Amniotic stem cell (primary cell): ENCODE measurements at places on chromosomes 7 and 10.
A peak's percentile ranks its signal among the peaks of the same experiment; 100 is the strongest.

- peak; percentile 44 for DNase-seq
Measured at GRCh38 chr7:93799750-93800357, 90.7 kb downstream of the TFPI2 start.

GRCh38 chr7:37901236-37901827, 15.3 kb downstream of the SFRP4 start:
- no peak for DNase-seq

DNA sequence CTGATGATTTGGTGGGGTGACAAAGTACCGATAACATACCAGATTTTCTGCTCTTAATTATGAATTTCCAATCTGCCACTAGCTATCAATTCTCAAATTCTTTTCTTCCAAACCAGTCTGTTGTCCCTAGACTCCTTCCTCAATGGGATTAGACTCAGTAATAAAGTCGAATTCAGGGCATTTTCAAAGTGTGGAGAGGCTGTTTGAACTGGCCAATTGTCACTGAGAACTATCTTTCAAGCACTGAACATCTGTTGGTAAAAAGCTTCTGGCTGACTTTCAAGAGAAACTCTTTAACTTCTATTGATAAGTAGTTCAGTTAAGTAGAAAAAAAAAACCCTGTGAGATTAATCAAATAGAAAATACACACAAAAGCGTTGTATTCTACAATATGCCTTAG, 108.9 kb downstream of the SAMD9 start:
- DNase-seq: no peak

DNA sequence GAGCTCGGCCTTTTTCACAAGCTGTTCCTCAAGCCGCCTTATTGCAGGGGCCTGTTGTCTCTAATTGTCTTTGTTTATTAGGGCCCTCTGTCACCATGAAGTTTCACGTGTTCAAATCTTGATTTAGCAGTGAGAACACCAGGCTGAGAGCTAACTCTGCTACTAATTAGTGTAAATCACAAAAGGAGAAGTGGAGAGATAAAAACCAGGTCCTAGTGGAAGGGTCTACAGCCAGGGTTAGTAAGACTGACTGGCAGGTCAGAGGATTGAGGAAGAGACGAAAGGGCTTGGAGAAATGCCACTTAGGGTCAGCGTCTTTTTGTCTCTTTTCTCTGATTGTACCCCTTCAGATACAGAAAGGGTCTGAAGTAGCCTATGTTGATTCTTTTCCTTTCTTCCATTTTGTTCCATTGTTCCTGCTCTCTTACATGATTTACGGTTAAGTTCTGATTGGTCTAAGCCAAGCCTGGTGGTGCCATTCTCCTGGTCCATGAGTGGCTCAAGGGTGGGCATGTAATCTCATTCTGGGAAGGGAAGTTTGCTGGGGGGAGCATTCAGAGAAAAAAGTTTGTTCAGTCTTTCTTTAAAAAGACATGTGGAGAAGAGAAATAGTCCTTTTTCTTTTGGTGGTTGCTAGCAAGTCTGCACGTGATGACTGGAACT, 21.3 kb downstream of the SSMEM1 start:
- DNase-seq: no peak

- DNase-seq: no peak
Measured at GRCh38 chr10:91552274-91553095, 80.4 kb downstream of the PPP1R3C start.

GRCh38 chr7:121798896-121799295, 74.1 kb upstream of the PTPRZ1 start:
- DNase-seq: no peak

- no peak for DNase-seq
Measured at GRCh38 chr7:128000854-128001265, 30.4 kb downstream of the LRRC4 start.

- no peak for DNase-seq
Measured at GRCh38 chr7:289209-289755, 688 bp upstream of the FOXL3 start.

DNA sequence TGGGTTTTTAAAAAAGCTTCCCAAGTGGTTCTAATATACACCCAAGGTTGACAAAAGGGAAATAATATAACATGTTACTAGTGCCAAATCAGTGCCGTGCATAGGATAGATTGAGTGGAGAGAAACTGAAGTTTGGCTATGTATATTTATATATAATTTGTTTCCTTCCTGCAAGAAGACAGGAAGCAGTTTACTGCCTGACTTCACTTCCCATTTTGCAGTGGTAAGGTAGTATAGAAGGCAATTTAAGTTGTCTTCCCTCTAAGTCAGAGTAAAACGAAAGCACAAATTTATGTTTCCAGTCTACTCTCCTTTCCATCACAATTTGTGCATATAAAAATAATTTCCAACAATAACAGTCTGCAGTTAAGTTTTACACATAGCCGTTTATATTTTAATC, 3.4 kb upstream of the HYCC1 start:
- DNase-seq: no peak

DNA sequence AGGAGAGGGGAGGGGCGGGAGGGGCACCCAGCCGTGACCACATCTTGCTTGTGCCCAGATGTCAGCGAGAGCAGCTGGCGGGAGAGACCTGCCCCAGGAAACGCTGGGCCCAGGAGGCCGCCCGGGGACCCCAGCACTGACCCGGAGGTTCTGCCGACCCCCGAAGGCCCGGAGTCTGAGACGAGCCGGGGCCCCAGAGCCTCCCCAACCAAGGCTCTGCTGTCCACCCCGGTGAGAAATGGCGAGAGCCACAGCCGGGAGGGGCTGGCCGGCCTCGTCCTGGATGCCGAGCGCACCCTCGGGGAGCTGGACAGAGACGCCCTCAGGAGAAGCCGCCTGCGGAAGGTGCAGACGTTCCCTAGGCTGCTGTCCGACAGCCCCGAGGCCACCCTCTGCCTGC, 25.9 kb downstream of the KNDC1 start:
- DNase-seq: no peak

GRCh38 chr7:26052706-26053105, 99.3 kb upstream of the NFE2L3 start:
- DNase-seq: no peak

GRCh38 chr7:1065585-1066241, 21.4 kb downstream of the GPR146 start:
- peak; percentile 26 for DNase-seq

DNA sequence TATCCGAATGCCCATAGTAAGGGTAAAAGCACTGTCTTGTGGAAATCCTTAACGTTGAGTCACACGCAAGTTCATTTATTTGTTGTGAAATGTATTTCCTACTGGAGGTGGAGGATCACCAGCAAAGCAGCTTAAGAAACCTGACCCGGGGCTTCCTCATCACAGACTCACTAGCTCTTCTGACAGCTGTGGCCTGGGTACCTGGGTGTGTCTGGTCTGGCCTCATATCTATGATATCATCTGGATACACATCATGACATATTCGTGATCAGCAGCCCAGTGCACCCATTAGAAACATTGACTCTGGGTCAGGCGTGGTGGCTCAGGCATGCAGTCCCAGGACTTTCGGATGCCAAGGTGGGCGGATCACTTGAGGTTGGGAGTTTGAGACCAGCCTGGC, 8.8 kb downstream of the DRGX start:
- DNase-seq: peak; percentile 41

GRCh38 chr10:93408783-93409182, 73.4 kb downstream of the MYOF start:
- no peak for DNase-seq

GRCh38 chr10:19499291-19499770, 316.9 kb upstream of the PLXDC2 start:
- DNase-seq: no peak

- no peak for DNase-seq
Measured at GRCh38 chr10:24579906-24580305, 143.8 kb downstream of the ARHGAP21 start.

DNA sequence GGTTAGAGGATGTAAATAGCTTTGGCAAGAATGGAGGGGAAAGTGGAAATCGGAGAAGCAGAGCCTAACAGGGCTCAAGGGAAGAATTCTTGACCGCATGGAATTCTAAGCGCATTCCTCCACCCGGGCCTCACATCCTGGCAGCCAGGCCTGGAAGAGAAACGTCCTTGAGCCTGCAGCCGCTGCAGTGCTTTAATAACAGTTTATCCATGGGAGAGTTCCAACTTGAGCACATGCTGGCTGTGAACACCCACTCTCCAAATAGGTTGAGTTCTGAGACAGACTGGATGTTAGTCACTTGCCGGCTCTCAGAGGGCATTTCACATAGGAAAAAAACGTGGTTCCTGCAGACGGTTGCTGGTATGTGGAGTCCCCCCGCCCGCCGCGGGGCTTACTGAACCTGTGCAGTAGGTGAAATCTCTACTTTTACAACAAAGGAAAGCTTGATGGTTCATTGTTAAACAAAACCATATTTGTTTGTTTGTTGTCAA, 61.4 kb upstream of the STEAP1B start:
- DNase-seq: peak; percentile 98

DNA sequence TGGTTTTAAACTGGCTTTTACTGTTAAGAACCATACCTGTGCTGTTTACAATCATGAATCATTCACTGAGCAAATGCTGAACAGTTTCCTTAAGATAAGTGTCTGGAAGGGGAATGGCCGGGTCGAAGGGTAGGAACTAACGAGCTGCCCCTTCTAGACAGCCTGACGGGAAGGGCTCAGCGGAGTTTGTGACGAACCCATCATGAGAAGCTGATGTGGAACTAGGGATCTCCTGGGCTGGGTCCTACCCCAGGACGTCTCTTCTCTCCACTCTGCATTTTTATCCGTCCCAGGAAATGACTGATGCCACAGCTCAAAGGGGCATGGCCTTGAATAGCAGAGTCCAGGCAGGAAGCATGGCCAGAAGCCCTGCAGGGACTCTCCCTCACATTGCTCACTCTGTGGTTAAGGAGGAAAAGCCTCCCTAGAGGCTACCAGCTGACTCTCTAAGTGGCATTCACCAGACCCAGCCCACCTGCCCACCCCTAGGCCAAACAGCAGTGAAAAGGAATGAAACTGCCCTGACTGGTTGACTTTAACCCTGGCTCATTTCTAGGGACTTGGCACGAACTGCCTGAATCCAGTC, 112.0 kb downstream of the PFKFB3 start:
- DNase-seq: no peak

- DNase-seq: no peak
Measured at GRCh38 chr7:108000875-108001763, 1.8 kb downstream of the LAMB1 start.

GRCh38 chr7:117810642-117811512, 62.4 kb downstream of the CTTNBP2 start:
- peak; percentile 3 for DNase-seq

DNA sequence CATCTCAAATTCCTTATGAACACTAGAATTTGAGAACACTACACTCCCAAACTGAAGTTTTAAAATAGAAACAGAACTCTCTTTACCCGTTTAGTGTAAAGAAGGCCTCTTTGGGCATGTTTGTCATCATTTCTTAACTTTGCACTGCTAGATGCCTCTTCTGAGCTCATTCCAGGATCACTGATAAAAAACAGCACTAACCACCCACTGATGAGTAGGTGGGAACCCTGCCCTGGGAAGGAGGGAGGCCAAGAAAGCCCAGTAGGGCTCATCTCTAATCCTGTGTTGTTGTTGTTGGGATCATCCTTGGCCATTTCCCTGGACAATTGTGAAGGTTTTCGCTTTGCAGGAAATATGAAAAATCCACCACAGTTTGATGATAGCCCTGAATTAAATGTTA, 68.2 kb downstream of the CUBN start:
- DNase-seq: no peak

- no peak for DNase-seq
Measured at GRCh38 chr7:155084969-155085368, 14.8 kb downstream of the HTR5A start.

DNA sequence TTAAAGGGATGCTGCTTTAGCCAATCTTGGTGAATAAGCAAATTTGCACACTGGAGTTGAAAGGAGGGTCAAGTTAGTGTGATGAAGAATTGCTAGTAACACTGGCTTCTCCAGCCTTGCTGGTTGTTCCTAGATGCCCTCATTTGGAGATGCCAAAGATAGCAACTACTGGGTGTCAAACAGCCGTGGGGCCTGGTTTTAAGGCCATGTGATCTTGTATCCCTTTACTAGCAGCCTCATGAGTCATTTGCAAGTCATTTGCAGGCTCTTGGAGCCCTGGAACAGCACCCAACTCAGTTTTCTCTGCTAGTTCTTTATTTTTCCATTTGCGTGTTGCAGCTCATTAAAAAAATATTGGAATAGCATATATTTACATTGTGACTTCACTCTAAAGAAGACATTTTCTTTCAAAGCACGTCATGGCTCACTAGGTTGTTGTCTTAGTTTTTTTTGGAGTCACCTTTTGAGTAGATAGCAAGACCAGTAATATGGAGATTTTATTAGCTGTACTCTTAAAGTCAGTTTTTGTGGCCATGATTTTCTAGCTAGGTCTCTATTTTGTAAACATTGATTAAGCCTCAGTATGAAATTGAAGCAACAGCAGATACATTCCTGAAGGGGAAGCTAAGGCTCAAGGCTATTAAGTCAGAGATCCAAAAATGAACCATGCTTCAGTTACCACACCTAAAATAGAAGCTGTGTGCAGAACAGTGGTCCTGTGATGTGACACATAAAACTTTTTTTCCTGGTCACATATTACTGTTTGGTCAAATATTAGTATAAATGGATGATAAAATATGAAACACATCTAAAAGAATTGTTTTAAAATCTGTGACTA, 1.3 kb downstream of the LSMEM1 start:
- peak; percentile 78 for DNase-seq

DNA sequence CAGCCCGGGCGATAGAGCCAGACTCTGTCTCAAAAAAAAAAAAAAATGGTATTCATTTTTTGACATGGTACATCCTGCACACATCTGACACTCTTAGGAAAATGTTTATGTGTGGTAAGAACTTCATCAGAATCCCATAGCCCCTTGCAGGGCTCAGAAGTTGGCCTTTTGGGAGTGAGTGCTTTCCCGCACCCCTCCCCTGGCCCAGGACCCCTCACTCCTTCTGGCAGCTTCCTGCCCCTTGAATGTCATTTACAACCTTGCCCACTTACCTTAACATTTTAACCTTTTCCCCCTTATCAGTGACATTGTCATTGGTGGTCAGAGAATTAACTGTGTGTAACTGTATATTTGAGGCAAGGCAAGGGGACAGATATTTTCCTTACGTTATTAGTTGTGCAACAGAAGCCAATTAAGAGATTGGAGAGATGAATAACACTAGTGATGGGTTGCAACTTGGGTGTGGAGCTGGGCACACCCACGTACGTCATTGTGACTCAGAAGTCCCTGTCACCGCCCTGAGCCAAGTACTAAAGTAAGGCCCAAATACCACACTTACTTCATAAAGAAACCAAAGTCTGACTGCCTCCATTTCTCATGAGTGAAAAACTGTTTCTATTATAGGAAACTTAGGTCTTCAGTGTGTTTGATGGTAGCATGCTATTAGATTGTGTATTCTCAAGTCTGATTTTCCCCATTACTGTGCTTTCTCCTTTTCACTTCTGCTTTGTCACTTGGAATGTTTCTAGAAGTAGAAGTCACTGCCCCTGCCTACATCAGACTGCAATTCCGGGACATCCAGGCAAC, 31.6 kb downstream of the OGDH start:
- DNase-seq: peak; percentile 50

DNA sequence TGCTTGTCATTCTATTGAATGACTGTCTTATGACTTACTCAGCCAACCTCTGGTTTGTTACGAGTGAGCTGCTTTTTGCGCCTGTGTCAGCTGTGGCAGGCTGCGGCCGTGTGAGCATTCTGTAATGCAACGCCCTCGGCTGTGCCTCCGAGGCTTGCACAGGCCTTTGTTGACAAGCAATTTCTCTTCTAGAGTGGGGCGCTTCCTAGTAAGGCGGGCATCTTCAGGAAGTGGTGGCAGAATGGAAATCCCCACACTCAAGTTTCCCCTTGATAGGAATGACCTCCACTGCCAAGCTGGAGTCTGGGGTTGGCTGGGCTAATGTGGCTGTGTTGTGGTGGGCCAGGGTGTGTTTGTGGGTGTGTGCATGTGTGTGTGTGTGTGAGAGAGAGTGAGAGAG, 20.2 kb upstream of the TMEM178B start:
- DNase-seq: no peak
